ENCODE measurements at places on chromosomes 11 and 22. TPM values are rescaled to one million over a fixed set of nuclear protein-coding genes. Genes with fewer than 3 reads are reported as not detected.

- DNase-seq: no peak
Measured at GRCh38 chr11:123304828-123305466, 109.9 kb upstream of the CLMP start.

GRCh38 chr11:35796562-35796961, 134.0 kb downstream of the TRIM44 start:
- DNase-seq: peak; percentile 71

DNA sequence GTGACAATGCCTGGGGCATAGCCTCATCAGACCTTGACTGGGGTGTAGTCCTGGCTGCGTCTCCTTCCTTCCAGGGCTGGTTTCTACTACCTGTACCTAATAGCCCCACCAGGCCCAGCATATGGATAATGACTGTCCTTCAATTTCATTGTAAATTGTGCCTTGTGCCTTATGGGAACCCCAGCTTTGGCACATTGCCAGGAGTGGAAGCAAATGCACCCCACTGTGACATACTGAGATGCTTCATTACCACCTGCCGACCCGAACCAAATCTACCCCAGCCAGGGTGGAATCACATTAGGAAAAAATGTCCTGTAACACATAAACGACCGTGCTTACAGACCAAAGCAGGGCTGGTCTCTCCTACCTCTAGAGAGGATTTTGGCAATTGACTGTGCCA, 7.3 kb downstream of the TOP3B start:
- no peak for DNase-seq

- DNase-seq: no peak
Measured at GRCh38 chr11:113153847-113154246, 160.5 kb upstream of the TTC12 start.

- no peak for DNase-seq
Measured at GRCh38 chr11:99117603-99118002, 96.9 kb downstream of the CNTN5 start.

DNA sequence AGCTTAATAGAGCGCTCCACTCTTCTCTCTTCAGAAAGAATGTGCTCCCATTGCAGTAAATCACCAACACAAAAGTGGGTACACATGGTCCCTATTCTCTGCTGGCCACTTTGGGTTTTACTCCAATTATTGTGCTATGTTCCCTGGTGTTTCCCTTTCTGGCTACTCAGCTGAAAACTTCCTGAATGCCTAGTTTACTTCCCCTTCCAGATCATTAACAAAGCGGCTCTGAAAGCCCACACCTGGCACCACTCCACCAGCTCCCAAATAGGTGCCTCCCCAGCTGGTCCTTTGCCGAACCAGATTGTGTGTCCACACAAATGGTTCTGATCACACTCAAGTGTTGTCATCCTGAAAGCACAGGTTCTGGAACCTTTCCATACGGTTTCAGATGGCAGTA, 443.7 kb downstream of the NTM start:
- peak; percentile 7 for DNase-seq

Gene PANX2
- 0.34 TPM for total RNA-seq

DNA sequence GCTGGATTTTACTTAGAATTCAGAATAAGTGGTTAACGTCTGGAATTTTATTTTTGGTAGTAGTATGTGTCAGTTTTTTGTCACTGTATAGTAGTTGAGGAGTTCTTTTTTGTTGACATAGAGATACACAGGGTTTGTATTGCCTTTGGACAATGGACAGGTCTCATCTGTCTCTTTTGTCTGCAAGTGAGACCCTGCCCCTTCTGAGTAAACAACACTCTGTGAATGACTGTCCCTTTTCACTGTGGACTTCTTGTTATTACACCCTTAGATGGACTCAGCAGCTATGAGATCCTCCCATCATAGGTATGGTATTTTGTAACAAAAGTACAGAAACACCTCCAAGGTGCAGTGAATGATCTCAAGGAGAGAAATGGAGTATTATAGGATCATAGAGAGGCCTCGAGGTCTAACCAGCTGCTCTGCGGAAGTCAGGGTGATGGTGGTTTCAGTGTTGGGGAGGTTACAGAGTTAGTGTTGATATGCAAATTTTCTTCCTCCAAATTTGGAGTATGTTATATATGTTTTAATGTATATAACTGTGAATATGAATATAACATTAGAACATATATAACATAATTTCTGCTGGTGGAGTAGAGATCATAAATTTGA, 7.8 kb downstream of the PPP6R3 start:
- DNase-seq: no peak

Gene SLC5A1
- total RNA-seq: not detected

DNA sequence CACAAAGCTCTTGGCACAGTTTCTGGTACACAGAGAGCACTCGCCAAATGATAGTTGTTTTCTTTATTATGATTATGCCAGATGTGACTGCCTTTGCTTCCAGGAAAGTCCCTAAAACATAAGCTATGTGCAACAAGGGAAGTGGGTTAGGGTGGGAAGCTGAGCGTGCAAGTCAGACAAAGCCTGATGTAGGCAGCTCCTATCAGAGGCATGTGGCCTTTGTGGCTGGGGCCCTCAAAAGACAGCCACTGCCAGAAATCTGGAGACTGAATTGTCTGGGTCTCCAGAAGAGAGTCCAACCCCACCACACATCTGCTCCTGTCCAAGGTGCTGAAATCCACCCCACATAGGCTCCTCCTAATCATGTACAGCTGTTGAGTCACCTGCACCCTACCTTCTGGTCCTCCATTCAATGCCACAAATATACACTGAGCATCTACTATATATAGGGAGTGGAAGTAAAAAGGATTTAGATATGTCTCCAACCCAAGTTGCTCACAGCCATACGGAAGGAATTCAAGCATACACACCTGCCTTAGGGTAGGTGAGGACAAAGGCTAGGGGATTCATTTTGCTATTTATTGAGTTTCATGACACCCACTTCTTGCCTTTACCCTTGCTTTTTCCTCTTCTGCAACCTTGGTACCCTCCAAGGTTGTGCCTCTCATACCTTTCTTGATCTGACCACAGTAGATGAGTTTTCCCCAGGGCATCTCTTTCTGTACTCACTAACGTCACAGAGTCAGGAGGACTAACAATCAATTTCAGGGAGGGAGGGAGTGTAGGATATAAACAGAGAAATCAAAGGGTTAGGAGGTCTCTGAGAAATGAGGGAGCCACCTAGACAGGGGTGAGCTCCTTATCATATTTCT, 12.4 kb downstream of the SEC14L3 start:
- DNase-seq: peak; percentile 39

Gene CTTN
- 369 TPM for total RNA-seq

Gene APOBEC3A
- not detected for total RNA-seq

DNA sequence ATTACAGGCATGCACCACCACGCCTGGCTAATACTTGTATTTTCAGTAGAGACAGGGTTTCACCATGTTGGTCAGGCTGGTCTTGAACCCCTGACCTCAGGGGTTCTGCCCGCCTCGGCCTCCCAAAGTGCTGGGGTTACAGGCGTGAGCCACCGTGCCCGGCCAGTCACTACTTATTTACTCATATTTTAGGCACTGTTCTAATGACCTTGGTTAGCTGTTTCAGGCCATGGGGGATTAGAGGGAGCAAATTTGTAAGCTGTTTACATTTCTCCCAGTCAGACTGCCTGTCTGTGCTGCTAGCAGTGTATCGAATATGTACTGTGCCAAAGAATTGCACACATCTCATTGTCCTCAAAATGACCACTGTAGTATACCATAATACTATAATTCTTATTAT, 32.7 kb upstream of the PACSIN2 start:
- no peak for DNase-seq

- DNase-seq: no peak
Measured at GRCh38 chr22:24806663-24807001, 621 bp downstream of the SGSM1 start.

Gene IFITM10
- total RNA-seq: 0.33 TPM

Gene RIBC2
- 1.3 TPM for total RNA-seq

DNA sequence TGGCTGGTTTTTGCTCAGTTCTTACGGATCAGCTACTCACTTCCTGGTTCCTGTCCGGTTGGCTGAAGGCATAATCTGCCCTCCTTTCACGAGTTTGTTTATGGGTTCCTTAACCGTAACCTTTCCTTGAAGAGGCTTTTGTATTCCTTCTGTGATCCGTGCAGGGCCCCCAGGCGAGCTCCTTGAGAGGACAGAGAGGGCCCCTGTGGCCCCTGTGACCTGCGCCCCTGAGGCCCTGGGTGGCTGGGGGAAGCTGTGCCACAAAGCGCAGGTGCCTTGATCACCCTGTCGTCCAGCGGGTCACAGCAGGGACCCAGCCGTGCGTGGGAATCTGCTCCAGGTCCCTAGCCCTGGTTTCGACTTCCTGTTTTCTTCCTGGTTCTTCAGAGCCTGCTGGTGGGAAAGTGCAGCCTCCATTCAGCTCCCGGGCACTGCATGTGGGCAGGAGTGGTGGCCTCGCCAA, 27.8 kb upstream of the FADD start:
- peak; percentile 18 for DNase-seq
